ENCODE measurements at places on chromosomes 2 and 18. TPM values are rescaled to one million over a fixed set of nuclear protein-coding genes. Genes with fewer than 3 reads are reported as not detected.

The IKZF2 gene
- 7.2 TPM for total RNA-seq

The ICA1L gene
- 6.0 TPM for total RNA-seq

The GPR45 gene
- not detected for total RNA-seq

The GPR39 gene
- not detected for total RNA-seq

The SULT1C2 gene
- total RNA-seq: 0.44 TPM

The CCDC141 gene
- total RNA-seq: 212 TPM

The TMEM37 gene
- total RNA-seq: 2.0 TPM

The WDFY1 gene
- total RNA-seq: 13.8 TPM

The STK36 gene
- 8.3 TPM for total RNA-seq

The GALNT5 gene
- total RNA-seq: 0.09 TPM
